COR-L47 (cell line): ENCODE measurements at places on chromosomes 2 and 18.

DNA sequence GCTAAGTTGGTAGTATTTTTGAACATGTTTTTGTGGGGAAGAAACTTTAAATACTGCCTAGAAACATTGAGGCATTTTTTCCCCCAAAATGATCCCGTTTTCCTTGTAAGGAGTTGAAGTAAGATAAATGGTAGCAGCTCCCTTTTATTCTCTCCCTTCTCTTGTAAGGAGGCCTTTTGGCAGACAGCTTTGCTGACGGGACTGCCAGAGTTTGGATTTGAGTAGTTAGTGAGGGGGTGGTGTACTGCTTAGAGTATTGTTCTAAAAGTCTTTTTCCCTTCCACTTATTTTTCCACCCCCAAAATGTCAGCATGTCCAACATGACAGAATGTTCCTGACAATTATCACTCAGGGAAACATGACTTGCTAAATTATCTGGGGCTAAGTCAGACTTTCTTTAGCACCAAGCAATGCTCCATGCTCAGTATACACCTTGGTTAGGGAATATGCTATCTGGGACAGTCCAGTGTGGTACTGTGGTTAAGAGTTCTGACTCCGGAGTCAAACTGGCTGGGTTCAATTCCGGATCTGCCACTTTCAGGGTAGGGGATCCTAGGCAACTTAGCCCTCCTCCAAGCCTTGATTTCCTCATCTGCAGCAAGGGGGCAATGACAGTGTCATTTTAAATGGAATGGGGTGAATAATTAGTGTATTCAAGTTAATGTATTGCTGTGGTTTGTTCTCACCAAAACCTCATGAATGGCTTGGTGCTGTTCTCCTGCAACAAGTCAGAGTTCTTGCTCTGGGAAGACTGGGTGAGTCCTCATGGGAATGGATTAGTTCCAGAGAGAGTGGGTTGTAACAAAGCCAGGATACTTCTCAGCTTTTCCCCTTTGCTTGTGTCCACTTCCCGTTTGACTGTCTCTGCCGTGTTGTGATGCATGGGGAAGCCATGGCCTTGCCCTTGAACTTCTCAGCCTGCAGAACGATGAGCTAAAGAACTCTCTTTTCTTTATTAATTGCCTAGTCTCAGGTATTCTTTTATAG, 116.2 kb downstream of the TANC1 start:
- no peak for DNase-seq

DNA sequence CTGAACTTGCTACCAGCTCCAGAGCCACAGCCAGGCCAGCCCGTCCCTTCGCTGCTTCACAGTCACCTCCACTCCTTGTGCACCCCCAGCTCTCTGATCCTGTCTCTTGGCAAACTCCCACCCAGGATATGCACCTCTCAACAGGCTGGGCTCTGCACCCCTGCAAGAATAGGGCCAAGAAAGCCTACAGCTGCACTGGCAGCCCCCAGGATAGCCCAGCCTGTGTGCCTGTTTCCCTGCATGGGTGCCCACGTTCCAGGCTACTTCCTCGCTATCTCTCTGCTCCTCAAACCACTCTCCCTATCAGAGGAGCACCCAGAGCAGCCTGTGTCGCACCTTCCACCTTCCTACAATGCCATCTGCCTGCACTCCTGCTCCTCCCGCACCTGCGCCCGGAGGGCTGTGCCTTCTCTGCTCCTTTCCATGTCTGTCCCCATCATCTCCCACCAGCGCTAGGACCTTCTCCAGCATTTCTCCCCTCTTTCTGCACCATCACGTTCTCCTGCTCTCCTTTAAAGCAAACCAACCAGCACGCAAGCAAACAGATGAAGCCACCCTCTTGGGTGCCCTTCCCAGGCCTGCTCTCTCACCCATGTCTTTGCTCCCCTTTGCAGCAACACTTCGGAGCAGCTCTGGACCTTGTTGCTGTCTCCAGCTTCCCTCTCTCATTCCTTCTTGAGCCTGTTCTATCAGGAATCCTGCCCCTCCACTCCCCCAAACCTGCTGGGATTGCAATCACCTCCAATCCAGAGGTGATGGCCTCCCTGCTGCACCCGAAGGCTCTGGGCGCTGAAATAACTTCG, 313.2 kb upstream of the HS6ST1 start:
- DNase-seq = no peak

GRCh38 chr2:226136739-226137138, 662.9 kb downstream of the IRS1 start:
- no peak for DNase-seq

- DNase-seq = peak; percentile 76
Measured at GRCh38 chr2:174125090-174125489, 123.2 kb downstream of the OLA1 start.

GRCh38 chr2:205990104-205990503, 95.9 kb downstream of the INO80D start:
- DNase-seq = no peak

DNA sequence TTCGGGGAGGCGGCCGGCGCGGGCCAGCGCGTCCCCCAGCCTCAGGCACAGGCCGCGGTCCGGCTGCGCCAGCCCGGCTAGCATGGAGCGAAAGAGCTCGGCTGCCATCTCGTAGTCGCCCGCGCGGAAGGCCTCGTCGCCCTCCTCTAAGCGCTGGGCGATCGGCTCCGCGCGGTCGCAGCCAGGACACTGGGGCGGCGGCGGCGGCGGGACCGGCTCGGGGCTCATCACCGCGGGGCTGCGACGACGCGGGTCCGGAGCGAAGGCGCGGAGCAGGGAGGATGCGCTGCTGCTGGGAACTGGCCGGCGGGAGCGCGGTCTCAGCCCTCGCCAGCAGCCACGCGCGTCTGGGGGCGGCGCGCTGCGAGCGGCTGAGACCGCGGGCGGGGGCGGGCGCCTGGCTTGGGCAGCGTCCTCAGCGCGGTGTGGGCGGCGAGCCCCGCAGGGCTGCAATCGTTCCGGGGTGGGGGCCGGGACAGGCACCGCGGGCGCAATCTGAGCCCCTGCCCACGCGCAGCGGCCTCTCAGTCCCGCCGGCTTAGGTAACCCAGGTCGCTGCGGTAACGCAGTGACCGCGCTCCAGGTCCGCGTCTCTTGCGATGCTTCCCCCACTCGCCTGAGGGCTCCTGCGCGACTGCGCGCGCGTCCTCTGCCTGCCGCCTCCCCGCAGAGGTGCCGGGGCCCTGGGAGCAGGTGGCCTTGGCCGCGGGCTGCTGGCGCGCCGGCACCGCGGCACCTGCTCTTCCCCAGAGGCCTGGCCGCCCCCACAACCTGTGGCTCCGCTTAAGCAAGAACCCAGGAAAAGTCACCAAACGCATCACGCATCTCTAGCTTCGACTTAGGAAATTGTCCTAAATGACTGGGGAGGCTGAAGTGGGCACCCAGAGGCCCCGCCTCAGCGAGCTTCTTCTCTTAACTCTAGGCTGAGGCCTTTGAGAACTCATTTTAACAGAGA, at the start of gene LONRF2:
Gene LONRF2, minus strand, starts transcription at position 636 of the 955 bp plus-strand sequence. Its CDS starts 408 bp downstream, at position 228.
- peak; percentile 78 for DNase-seq

DNA sequence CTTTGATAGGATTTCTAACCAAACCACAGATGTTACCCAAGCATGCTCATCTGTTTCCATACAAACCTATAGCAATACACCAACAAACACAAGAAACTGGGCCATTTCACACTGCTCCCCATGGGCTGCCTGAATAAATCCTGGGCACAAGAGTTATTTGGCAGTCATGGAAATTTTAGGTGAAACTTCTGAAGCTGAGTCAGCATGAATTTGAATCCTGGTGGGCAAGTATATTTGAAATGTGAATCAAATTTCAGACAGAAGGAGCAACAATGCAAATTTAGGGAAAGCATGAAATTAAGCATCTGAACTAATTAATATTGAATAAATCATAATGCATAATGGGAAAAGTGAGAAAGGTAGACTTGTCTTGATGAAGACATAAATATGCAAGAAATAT, 15.9 kb upstream of the TRIM43 start:
- no peak for DNase-seq

GRCh38 chr2:103804013-103804412, 1042.2 kb downstream of the TMEM182 start:
- DNase-seq = no peak

DNA sequence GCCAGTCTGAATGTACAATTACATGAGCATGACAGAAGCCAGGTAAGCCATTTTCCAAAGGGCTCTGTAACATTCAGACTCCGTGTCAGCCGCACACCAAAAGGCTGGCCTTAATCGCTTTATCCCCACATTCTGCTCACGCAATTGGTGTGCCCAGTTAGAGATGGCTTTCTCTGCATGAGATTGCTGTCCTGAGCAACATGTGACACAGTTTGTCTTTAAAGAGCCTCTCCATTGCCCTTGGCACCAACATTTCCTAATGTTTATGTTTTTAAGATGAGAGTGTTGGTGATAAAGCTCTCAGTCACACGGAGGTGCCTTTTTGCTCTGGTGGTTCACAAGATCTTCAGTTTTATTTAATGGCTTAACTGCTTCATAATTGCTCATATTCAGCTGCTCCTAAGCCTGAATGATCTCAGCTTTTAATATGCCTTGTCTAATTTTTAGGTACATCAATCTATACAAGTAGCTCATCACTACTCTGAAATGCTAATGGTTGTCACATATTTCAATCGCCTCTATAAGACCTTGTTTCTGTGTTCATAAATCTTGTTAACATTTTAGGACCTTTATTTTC, 164.8 kb upstream of the ACVR2A start:
- DNase-seq = peak; percentile 79

DNA sequence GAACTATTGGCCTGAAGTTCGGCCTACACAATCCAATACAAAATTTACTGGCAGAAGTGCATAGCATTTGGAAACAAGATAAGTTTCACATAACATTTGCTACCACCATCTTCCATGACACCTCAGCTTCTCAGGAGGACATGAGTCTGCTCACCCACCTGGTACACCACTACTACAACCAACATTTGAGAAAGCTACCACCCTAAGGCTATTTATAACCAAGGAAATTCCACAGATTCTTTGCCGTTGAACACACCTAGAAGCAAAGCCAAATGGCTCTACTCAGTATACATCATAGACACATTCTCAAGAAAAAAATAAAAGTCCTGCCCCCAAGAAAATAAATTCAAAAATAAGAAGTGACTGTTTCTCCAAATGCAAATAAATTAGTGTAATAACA, 145.3 kb downstream of the SPAG16 start:
- no peak for DNase-seq

DNA sequence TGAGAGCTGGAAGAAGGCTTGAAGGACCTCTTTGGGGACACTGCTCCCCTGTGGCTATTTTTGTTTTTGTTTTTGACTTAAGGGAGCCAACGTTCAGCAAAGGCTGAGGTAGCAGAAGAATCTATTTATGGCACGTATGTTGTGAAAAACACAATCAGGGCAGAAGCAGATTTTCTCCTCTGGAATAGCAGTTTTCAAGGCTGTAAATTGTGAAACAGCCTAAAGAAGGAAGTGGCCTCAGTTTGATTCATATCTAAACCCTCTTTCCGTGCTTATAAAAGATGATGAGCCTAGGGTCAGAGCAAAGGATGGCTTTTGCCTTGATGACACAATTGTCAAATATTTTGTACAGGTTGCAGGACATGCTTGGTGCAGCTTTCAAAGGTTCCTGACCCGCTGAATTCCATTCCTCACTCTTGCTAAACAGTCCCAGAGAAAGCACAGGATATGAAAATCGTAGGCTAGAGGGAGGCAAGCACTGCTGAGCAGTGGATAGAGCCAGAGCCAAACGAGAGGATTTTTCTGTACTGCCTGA, 106.2 kb upstream of the DLX2 start:
- DNase-seq = no peak

DNA sequence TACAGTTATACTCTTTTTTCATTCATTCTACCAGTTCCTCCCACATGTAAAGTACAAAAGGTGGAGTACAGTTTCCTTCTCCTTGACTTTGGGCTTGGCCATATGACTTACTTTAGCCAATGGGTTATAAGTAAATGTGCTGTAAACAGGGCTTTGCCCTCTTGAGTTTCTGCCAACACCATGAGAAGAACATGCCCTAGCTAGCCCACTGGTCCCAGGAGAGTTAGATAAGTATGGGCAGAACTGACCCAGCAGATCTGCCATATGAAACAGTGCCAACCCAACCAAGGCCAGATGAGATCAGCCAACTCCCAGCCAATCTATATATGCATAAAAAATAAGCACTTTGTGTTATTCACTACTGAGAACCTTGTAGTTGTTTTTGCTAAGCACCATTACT, 25.5 kb downstream of the ZC3H8 start:
- no peak for DNase-seq

DNA sequence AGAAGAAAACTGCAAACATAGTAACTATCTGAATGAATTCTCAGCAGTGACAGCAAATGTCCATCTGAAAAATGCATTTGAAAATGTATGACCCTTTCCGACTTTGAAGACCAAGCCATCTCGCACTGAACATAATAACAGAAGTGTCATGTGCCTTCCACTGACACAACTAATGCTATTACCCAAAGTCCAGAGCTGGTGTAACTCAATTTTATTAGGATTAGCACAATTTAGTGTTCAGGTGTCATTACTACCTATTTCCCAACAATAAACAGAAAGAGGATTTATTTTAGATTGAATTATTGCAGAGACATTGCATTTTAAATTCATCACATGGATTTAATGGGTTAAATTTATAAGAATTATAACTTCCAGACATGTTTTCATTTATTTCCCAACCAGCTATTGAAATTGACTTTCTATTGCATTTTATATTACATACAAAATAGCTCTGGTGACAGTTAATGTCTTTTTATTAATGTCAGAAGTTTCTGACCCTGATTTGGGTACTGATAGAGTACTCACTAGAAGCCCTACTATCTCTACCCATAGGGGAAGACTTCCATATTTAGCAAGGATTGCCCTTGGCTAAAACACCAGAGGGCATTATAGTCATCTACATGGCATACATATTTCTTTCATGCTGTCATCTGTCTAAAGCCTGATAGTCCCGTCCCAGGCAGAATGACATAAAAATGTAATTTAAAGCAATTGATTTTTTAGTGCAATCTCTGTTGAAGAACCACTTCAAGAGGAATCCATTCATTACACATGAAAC, 7.0 kb upstream of the STK39 start:
- DNase-seq = no peak

GRCh38 chr2:186503827-186504606, 18.0 kb downstream of the ZC3H15 start:
- DNase-seq = no peak

- DNase-seq = no peak
Measured at GRCh38 chr2:63819256-63819655, 22.4 kb upstream of the UGP2 start.

DNA sequence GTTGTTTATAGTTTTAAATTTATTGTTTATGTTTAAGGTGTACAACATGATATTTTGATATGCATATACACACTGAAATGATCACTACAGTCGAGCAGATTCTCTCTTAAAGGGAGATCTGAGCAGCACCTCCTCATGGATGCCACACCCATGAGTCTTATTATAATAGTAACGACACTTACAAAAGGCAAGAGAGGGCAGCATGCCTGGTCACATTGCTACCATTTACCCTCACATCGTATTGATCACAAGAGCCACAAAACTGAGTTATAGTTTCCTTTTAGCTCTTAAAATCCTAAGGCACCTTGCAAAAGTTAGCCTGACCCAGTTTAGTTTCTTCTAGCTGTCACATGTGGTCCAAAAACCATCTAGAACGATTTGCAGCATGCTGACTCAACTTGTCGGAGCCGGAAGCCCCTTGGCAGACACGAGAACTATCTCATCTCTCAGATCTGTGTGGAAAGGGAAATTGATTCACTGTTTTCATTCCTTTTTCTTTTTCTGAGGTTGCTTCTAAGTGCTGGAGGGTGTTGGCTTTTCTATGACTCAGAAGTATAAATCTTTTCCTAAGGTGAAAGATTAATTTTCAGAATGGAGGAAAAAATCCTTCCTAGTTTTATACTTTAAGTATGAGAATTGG, 85.3 kb downstream of the CDC42EP3 start:
- no peak for DNase-seq
